ENCODE measurements at places on chromosomes 16 and 17. TPM values are rescaled to one million over a fixed set of nuclear protein-coding genes. Genes with fewer than 3 reads are reported as not detected.
A peak's percentile ranks its signal among the peaks of the same experiment; 100 is the strongest.

- no peak overlapping the region for H3K4me3 ChIP-seq
- no peak overlapping the region for H3K27ac ChIP-seq
- no peak for DNase-seq
- H3K27me3 ChIP-seq: no peaks in the 10 kb centered on the region
- no peaks in the 10 kb centered on the region for H3K36me3 ChIP-seq
- H3K4me1 ChIP-seq: no peaks in the 10 kb centered on the region
These were observed 63.7 kb upstream of the PSMD7 start for GRCh38 chr16:74232806-74233465.

GRCh38 chr17:15036238-15036637 is 228.9 kb downstream of the PMP22 start:
- no peak overlapping the region for H3K4me3 ChIP-seq
- H3K27ac ChIP-seq: no peak overlapping the region
- no peaks in the 10 kb centered on the region for H3K27me3 ChIP-seq
- no peak for DNase-seq

DNA sequence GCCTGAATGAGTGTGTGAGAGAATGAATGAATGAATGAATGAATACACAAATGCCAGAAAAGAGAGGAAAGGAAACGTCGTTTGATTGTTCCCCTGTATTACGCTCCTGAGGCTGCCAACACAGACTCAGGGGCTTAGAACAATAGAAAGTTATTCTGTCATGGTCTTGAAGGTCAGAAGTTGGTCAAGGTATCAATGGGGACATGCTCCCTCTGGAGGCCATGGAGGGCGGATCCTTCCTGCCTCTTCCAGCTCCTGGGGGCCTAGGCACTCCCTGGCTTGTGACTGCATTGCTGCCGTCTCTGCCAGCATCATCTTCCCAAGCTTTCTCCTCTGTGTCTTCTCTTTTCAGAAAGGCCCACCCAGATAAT is 1.5 kb upstream of the SLC38A8 start:
- no peak for DNase-seq
- no peaks in the 10 kb centered on the region for H3K4me1 ChIP-seq
- no peak overlapping the region for H3K27ac ChIP-seq
- H3K4me3 ChIP-seq: no peak overlapping the region
- H3K27me3 ChIP-seq: peaks cover 5% of the 10 kb centered on the region

DNA sequence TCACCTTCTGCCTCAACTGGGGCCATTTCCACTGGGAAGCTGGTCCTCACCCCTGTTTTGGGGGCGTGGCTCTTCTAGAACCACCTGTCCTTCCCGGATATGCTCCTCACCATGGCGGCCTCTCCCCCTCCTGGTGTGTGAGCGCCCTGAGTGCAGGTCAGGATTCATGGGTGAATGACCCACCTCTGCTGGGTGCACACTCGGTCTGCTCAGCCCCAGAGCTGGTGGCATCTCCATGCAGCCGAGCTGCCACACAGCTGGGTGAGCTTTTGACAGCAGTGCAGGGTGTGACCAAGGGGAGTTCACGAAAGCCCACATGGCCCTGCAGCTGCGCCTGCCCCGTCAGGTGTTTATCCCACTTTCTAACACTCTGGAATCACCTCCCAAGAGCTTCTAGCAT is 27.3 kb downstream of the GRIN2C start:
- peaks cover 11% of the 10 kb centered on the region for H3K36me3 ChIP-seq
- H3K4me3 ChIP-seq: no peak overlapping the region
- H3K27ac ChIP-seq: no peak overlapping the region

DNA sequence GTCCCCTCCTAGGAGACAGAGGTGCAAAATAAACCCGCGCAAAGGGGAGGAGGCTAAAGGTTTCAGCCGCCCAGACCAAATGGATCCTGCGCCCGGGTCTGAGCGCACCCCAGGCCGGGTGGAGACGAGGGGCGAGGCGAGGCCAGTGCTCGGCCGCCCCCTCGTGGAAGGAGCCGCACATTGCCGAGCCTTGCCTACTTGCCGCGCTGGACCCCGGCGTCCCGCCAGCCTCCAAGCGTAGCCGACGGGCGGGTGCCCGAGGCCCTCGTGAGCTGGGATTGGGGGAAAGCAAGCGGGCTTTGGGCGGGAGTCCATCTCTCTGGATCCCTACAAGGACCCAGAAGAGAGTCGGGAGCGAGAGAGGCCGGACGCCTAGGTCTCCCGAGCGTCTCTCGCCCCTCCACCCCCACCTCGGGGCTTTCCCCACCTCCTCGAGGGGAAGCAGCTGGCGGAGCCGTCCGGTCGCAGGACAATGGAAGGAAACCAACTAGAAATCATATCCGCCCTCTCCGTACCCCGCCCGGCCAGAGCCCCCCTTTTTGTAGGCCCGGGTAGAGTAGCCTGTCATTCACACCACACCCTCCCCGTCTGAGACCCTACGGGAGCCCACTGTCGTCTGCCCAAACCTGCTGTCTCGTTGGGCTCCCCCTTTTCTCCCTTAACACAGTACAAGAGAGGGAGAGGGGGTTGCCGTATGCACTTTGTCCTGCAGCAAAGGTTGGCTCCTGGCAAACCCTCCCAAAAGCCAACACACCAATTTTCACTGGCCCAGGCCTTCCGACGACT is 664 bp upstream of the BCL6B start:
- H3K4me1 ChIP-seq: peaks cover 68% of the 10 kb centered on the region
- peak overlapping the region; percentile 54 for H3K27ac ChIP-seq
- H3K36me3 ChIP-seq: peaks cover 4% of the 10 kb centered on the region
- no peaks in the 10 kb centered on the region for H3K27me3 ChIP-seq

DNA sequence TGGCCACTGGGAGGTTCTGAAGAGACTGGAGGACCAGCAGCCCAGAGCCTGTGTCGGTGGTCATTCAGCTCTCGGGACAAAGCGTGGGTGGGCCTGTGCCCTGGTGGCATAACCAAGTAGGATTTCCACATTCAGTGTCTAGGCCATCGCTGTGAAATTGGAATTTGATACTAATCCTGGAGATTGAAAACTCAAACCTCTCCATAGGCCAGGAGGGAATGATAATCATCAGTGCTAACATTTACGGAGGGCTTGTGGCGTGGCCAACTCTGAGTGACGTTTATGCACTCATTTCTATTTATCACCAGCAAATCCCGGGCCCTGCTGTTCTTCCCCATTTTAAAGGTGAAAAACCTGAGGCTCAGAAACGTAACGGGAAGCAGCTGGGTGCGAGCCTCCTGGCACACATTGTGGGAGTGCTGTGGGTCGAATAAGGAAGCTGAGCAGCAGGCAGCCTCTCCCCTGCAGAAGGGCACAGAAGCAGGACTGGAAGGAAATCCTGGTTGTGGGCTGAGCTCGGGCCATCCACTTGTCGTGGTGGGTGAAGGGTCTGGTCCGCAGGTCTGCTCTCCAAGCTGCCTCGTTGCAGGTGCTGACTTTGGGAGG is 33.1 kb downstream of the RAI1 start:
- DNase-seq: no peak
- no peaks in the 10 kb centered on the region for H3K27me3 ChIP-seq
- no peak overlapping the region for H3K4me3 ChIP-seq
- no peaks in the 10 kb centered on the region for H3K36me3 ChIP-seq

GRCh38 chr17:80482555-80483308 is 6.3 kb upstream of the NPTX1 start:
- peaks cover 13% of the 10 kb centered on the region for H3K4me1 ChIP-seq
- H3K27ac ChIP-seq: no peak overlapping the region
- H3K36me3 ChIP-seq: no peaks in the 10 kb centered on the region

DNA sequence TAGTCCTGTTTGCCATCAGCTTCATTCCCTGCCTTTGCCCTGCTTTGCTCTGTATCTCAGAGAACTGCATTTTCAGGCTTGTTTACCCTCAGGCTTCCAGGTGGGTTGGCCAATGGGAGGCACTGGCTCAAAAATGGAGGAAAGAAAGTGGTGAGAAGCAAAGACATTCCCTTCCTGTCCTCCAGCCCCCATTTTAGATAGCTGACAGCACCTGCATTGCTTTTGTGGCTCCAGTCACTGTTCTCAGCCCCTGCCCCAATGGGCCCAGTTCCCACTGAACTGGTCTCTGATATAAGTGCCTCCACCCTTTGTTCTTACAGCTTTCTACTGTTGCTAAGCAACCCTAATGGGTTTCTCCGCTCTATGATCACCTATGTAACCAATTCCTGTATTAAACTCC is 19.4 kb upstream of the SDK2 start:
- no peak overlapping the region for H3K27ac ChIP-seq
- H3K4me1 ChIP-seq: peaks cover 17% of the 10 kb centered on the region
- H3K36me3 ChIP-seq: no peaks in the 10 kb centered on the region
- H3K4me3 ChIP-seq: no peak overlapping the region
- no peaks in the 10 kb centered on the region for H3K27me3 ChIP-seq

IRX6 gene
- total RNA-seq: not detected

DNA sequence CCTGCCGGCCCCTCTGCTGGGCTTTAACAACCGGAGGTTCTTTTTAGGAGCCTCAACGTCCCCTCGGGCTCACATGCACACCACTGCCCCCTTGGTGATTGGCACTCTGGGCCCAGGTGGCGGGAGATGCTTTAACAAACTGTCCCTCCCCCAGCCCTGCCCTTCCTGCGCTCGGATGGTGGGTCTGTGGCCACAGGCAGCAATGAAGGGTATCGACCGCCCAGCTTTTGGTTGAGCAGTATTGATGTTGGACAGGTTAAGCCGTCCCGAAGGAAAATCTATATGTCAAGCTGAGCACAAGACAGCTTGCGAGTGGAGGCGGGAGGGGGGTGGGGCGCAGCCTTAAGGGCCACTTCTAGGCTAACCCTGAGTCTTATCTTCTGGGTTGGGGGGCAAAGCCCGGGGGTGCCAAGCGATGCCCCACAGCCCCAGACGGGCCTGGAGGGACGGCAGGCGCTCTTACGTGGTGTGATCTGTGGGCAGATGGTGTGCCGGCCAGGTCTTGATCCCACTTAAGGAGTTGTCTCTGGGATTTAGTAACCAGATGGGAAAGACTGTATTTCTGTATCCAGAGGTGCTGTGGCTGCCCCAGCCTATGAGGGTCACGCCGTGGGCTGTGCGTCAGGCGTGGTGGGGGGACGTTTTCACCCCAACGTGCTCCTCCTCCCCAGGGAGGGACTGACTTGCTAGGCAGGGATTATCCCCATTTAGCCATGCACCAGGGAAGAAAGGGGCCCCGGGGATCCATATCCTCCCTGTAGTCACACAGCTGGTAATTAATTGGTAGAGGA is 6.2 kb downstream of the GSE1 start:
- no peak for DNase-seq
- no peak overlapping the region for H3K4me3 ChIP-seq
- no peaks in the 10 kb centered on the region for H3K27me3 ChIP-seq
- H3K36me3 ChIP-seq: no peaks in the 10 kb centered on the region
- no peak overlapping the region for H3K27ac ChIP-seq
- peaks cover 81% of the 10 kb centered on the region for H3K4me1 ChIP-seq

KRT33A gene
- not detected for total RNA-seq

DNA sequence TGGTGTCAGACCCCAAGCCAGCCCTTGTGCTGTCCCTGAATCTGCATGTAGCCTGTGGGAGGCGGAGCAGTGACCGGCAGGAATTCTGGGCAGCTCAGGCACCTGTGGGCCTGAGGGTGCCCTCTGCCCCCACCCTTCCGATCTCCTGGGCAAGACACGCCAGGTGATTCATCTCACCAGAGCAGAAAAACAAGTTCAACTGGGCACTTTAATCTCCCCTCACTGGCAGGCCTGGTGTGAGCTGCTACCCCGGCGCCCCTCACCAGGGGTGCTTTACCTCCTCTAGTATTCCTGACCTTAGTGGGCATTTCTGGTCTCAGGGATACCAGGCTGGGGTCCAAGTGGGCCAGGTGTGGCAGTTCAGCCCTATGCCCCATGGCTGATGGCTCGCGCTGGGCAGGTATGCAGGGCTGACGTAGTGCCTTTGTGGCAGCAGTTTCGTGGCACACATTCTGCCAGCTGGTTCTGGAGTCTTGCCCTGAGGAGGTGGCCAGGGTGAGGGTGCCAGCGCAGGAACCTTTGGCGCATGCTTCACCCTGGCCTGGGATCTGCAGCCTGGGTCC is 6.0 kb downstream of the ERBB2 start:
- peaks cover 3% of the 10 kb centered on the region for H3K27me3 ChIP-seq
- DNase-seq: no peak
- no peak overlapping the region for H3K4me3 ChIP-seq
- no peaks in the 10 kb centered on the region for H3K36me3 ChIP-seq

DNA sequence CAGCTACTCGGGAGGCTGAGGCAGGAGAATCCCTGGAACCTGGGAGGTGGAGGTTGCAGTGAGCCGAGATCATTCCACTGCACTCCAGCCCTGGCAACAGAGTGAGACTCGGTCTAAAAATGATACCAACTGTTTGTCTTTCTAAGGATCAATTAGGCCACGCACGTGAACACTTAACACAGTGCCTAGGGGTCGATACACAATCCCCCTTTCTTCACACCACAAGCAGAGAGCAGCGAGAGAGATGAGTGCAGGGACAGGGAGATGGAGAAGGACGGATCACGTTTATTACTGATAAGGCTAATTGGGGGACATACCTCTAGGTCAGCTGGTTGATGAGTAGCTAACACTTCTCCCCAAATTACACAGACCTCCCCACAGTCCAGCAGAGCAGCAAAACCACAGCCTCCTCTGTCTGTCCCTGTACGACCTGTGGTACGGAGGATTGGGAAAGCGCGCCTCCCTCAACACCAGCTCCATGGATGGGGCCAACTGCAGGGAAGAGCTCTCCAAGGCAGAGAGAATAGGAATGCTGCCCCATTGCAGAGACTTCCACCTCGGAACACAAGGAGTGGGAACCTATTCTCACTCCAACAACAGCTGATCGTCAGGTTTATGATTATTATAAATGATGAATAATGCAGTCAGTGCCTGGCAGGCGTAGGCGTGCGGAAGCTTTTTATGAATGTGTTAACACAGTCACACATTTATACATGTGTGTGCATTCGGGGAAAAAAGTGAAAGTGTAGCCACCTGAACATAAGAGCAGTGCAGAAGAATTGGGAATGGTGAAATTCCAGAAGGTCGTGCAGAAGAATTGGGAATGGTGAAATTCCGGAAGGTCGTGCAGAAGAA is 155.1 kb downstream of the C16orf95 start:
- H3K36me3 ChIP-seq: no peaks in the 10 kb centered on the region
- no peak overlapping the region for H3K4me3 ChIP-seq
- H3K27ac ChIP-seq: no peak overlapping the region
- DNase-seq: no peak

DNA sequence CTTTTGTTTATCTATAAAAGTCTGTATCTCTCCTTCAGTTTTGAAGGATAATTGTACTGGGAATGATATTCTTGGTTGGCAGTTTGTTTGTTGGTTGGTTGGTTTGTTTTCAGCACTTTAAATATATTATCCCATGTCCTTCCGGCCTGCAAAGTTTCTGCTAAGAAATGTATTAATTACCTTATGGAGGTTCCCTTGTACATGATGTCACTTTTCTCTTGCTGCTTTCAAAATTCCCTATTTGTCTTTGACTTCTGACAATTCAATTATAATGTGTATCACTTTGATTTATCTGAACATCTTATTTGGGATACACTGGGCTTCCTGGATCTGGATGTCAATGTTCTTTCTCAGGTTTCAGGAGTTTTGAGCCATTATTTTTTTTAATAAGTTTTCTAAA is 4.1 kb upstream of the KRT34 start:
- DNase-seq: no peak
- no peaks in the 10 kb centered on the region for H3K36me3 ChIP-seq
- H3K4me3 ChIP-seq: no peak overlapping the region
- no peaks in the 10 kb centered on the region for H3K27me3 ChIP-seq
- H3K27ac ChIP-seq: no peak overlapping the region
- H3K4me1 ChIP-seq: no peaks in the 10 kb centered on the region

All from natural killer cell (primary cell).